Stimulated activated CD4-positive, alpha-beta T cell treated with anti-CD3 and anti-CD28 coated beads, Interleukin-15, amount 100 ng/mL, for 24 hours (primary cell): ENCODE measurements at places on chromosomes 13 and 19.

DNA sequence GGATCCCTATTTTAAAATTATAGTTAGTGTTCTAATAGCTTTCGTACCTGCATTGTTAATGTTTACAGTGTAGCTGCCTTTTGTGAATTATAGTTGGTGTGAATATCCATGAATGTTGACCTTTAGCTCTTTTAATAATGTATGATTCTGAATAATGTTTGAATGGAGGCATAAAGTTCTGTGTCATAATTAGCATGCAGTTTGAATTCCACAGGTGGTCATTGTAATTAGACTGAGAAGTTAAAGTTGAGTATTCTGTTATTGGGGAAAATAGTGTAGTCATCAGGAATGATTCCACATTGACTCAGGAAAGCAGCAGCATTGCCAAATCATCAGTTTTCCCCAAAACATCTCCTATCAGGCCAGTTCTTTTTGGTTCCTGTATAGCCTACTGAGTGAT is 12.1 kb downstream of the GPR18 start:
- DNase-seq: no peak

- no peak for DNase-seq
These were observed 18.3 kb downstream of the KDM4B start for GRCh38 chr19:4987256-4987655.

- DNase-seq: peak; percentile 2
These were observed 65.6 kb downstream of the UFM1 start for GRCh38 chr13:38415233-38415632.

GRCh38 chr13:27559719-27560118 is 60.6 kb downstream of the LNX2 start:
- no peak for DNase-seq

DNA sequence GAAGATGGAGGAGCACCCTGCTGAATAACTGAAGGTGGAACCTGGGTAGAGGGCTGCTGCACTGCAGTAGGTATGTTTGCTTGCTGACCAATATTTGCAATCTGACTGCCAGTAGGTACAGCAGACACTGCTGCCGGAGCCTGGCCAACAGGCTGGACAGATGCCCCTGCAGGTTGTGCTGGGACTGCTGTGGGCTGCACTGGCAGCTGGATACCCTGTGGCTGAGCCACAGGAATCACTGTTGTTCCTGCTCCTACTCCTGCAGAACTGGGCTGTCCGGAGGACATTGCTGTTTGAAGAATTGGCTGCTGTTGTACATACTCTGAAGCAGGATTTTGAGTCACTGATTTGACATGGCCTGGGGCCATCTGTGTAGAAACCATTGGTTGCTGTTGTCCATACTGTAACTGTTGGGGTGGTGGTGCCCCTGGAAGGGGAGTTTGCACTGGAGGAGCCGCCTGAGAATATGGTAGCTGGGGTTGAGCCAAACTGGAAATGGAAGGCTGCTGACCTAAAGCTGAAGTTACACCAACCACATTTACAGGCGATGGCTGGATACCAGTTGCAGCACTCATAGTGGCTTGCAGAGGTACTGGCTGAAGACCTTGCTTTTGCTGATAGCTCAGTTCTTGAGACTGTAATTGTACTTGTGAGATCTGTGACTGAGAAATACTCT is 2.2 kb downstream of the TSC22D1 start:
- DNase-seq: peak; percentile 8

DNA sequence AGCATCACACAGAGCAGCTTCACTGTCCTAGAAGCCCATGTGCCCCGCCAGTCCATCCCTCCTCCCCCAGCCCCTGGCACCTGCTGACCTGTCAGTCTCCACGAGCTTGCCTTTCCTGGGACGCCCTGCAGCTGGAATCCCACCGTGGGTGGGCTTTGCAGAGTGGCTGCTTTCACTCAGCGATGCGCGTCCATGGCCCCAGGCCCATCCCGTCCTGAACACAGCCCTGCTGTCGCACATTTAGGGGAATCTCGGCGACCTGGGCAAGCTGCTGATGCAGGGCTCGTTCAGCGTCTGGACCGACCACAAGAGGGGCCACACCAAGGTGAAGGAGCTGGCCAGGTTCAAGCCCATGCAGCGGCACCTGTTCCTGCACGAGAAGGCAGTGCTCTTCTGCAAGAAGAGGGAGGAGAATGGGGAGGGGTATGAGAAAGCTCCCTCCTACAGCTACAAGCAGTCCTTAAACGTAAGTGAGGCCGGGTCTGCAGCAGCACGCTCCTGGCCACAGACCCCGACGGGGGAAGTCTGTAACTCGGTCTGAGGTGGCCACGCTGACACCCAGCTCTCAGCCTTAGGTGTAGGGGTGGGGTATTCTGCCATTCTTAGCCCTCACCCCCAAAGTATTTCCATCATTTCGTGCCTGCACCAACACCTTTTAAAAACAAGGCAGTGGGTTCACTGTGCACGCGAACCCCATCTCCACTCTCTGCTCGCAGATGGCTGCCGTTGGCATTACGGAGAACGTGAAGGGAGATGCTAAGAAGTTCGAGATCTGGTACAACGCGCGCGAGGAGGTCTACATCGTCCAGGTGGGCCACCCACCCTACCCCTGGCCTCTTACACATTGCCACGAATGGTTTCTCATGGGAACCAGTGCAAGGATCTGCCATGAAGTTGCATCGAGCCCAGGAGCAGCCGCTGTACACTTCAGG is 18.3 kb upstream of the F7 start:
- DNase-seq: no peak
